Left ventricle myocardium inferior (tissue), 1 donor: ENCODE measurements at places on chromosomes 4 and X. TPM values are rescaled to one million over a fixed set of nuclear protein-coding genes. Genes with fewer than 3 reads are reported as not detected.

GRCh38 chrX:115946059-115946458 lies 224.5 kb upstream of the AGTR2 start:
- DNase-seq: no peak

GRCh38 chrX:55187281-55187680 lies 32.9 kb upstream of the PAGE5 start:
- no peak for DNase-seq

DNA sequence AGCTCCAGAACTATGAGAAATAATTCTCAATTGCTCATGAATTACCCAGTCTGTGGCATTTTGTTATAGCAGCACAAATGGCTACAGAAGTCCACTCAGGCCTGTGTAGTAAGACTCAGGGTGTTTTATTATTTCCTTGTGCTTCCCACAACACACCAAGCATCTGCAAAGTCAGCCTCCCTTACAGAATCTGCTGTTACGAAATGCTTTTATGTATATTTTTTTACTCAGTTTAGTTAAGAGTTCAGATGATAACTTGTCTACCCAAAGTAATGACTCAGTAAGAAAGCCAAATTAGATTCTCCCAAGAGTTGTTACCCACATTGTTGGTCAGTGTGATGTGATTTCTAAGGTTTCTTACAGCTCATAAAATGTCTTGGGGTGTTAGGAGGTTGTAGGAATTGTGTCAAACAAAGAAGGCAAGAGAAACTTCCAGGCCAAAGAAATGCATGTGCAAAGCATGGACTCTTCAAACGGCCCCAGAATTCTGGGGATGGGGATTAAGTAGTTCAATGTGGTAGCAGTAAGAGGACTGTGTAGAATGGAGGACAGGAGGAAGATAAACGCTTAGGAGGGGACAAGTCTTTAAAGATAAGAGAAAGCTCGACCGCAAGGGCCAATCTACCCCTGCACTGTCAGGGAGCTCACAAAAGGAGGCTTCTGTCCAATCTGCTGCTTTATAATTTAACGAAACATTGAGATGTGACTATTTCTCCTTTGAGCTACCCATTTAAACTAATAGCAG lies 35.4 kb upstream of the TMEM184C start:
- DNase-seq: no peak

DNA sequence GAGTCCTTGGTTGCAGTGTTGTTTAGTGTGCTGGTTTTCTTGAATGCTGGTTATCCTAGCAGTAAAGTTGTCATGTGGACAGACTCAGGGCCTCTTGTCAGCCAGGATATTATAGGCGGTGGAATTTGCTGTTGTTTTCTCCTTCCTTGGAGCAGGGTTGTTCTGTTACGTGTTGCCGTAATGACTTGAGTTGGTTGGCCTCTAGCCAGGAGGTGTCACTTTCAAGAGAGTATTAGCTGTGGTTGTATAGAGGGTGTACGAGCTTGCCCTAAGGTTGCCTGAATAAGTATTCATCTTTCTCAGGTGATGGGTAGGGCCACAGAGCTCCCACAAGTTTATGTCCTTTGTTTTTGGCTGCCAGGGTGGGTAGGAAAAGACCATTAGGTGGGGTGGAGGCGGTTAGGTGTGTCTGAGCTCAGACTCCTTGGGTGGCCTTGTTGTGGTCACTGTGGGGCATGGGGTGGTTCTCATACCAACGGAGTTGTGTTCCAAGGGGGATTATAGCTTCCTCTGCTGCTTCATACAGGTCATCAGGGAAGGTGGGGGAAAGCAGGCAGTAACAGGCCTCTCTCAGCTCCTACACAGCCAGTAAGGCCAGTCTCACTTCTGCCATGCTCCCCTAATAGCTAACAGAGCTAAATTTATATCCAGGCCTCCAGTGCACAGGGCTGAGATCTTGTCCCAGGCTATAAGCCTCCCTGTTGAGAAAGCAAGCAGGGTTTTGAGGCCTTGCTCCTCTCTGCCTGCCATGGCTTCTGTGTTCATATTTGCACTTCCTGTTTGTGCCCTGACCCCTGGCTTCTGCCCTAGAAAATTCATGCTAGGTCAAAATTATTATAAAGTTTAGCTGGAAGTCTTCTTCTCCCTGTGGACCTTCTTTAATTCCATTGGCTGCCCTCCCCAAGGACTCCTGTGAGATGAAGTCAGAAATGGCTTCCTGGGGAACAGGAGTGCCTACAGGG lies 594.7 kb downstream of the RAPGEF2 start:
- DNase-seq: no peak

DNA sequence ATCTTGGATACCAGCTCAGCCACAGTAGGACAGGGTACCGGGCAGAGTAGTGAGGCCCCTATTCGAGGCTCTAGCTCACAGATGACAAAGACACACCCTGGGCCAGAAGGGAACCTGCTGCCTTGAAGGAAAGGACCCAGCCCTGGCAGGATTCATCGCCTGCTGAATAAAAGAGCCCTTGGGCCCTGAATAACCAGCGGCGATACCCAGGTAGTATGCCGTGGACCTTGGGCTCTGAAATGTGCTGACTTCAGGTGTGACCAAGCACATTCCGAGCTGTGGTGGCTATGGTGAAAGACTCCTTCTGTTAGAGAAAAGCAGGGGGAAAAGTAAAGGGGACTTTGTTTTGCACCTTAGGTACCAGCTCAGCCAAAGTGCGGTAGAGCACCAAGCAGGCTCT lies 14.6 kb downstream of the MED14 start:
- DNase-seq: no peak

The SLC10A4 gene
- not detected for total RNA-seq

The NMU gene
- not detected for total RNA-seq

- DNase-seq: no peak
Observed at GRCh38 chr4:826508-827208, 729 bp upstream of the CPLX1 start.

The CTAG1B gene
- total RNA-seq: not detected

GRCh38 chrX:108123591-108124366 lies 32.2 kb downstream of the ATG4A start:
- peak; percentile 18 for DNase-seq
